ENCODE measurements at places on chromosomes 1 and 21.

DNA sequence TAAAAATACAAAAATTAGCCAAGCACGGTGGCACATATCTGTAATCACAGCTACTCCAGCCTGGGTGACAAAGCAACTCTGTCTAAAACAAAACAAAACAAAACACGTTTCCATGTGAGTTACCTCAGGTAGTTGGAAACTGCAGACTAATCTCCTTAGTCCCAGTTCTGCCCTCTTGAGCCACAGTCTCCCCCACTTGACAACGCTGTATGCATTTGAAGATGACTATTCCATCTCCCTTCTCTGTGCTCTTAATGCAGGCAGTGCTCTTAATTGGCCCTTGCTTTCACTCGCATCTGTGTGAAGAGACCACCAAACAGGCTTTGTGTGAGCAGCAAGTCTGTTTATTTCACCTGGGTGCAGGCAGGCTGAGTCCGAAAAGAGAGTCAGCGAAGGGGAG, 19.6 kb upstream of the DHCR24 start:
- no peak for DNase-seq

GRCh38 chr1:12386130-12386529, 156.3 kb downstream of the VPS13D start:
- DNase-seq: no peak

DNA sequence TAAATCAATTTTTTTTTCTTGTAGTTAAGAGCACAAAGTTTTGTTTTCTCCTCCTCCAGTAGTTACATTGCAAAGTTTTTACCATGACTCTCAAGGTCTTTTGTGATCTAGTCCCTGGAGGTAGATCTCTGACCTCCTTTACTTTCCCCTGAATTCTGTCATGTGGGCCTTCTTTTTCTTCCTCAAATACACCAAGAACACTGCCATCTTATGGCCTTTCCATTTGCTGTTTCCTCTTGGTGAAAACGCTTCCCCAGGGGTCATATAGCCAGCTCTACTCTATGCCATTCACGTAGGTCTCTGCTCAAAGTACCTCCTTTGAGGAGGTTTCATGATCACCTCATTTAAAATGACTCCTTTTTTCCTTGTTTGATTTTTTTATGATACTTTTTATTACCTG, 2.7 kb downstream of the DDX20 start:
- DNase-seq: no peak

- no peak for DNase-seq
Observed at GRCh38 chr1:69833536-69833935, 265.8 kb downstream of the LRRC7 start.

DNA sequence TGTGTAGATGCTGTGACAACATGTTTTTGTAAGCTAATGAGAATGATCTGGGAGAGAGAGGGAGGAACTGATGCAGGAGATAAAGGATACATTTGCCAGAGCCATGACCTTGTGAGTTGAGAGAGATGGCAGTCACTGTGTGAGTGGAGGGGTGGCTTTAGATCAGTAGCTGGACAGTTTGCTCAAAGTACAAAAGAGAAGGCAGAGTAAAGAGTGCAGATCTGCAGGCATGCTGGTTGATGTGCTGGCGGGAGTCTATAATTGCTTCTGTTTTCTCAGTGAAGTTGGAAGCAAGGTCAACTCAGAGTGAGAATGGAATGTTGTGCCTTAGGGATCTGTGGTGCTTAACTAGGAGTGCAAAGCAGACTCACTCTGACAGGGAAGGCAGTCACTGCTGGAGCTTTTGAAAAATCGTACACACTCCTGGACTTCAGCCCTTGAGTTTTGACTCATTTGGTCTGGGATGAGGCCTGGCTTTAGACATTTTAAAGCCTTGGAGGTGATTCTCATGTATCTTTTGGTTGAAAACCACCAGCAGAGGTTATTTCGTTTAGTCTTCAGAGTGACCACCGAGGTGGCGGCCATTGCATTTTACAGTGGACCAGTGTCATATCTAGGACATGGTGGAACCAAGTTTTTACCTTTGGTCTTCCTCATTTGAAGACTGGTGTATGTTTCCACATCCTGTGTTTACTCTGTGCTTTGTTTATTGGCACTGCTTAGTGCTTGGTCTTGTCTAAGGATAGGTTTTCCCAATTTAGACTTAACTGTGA, 49.6 kb downstream of the MTR start:
- DNase-seq: no peak

DNA sequence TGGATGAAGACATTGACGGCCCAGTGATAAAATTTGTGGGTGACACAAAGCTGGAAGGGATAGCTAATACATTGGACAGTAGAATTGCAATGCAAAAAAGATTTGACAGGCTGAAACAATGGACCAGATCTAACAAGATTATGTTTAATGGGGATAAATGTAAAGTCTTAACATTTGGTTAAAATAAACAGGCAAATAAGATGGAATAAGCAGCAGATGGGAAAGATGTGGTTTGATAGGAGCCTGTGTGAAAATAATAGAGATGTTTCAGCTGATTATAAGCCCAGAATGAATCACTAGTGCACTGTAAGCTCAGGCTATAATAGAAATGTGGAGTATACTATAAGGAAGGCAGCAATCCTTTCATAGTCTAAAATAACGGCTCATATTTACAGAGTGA, 66.2 kb upstream of the NHLH2 start:
- no peak for DNase-seq

DNA sequence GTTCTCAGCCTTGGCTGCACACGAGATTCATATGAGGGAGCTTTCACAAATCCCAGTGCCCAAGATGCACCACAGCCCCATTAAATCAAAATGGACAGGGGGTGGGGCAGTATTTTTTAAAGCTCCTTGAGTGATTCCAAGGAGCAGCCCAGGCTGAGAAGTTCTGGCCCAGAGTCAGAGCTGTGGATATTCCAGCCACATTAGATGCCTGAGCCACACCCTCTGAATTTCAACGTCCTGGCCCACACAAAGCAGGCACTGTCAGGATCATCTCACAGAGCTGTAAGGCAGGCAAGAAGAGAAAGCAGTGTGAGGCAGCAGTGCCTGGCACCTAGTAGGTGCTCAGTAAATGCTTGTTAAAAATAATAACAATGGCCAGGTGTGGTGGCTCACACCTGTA, 37.4 kb downstream of the PAX7 start:
- no peak for DNase-seq

- no peak for DNase-seq
Observed at GRCh38 chr1:66623812-66624211, 89.9 kb downstream of the SGIP1 start.

DNA sequence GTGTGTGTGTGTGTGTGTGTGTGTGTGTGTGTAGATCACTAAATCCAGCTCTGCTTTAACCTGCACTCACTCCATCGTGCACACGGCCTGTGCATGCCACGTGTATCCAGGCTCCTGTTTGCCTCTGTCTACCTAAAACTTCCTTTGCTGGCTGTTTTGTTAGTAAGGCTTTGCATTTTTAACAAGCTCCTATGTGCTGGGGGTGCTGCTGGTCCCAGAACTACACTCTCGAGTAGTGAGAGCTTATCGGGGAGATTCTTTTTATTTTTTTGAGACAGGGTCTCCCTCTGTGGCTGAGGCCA, 596 bp upstream of the TCEA3 start:
- no peak for DNase-seq

DNA sequence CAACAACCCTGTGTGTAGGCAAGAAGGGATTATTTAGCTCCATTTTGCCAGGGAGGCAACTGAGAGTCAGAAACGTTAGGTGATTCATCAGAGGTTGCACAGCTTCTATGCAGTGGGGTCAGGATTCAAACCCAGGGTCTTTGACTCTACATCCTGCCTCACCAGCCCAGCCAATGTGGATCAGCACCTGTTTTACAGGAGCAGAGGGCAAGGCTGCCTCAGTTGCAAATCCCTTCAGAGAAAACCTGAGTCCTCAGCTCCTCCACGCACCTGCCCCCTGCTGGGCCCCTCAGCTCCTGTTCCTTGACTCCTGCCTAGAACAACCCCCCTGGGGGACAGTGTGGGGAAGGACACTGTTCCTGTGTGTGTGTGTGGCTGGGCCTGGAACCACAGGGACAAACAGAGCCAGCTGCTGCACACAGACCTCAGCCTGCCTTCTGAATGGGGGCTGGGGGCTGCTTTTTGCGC, 61.6 kb downstream of the LRRN2 start:
- DNase-seq: no peak

GRCh38 chr1:223849352-223850254, 3.9 kb upstream of the TP53BP2 start:
- no peak for DNase-seq

DNA sequence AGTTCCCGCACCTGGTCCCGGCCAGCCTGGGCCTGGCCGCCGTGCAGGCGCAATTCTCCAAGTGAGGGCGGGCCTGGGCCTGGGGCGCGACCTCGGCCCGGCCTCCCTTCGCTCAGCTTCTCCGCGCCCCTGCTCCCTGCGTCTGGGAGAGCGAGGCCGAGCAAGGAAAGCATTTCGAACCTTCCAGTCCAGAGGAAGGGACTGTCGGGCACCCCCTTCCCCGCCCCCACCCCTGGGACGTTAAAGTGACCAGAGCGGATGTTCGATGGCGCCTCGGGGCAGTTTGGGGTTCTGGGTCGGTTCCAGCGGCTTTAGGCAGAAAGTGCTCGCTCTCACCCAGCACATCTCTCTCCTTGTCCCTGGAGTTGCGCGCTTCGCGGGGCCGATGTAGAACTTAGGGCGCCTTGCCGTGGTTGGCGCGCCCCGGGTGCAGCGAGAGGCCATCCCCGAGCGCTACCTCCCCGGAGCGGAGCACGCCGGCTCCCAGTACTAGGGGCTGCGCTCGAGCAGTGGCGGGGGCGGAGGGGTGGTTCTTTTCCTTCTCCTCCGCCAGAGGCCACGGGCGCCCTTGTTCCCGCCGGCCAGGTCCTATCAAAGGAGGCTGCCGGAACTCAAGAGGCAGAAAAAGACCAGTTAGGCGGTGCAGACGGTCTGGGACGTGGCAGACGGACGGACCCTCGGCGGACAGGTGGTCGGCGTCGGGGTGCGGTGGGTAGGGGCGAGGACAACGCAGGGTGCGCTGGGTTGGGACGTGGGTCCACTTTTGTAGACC, 1.2 kb downstream of the OLIG1 start:
- DNase-seq: no peak

DNA sequence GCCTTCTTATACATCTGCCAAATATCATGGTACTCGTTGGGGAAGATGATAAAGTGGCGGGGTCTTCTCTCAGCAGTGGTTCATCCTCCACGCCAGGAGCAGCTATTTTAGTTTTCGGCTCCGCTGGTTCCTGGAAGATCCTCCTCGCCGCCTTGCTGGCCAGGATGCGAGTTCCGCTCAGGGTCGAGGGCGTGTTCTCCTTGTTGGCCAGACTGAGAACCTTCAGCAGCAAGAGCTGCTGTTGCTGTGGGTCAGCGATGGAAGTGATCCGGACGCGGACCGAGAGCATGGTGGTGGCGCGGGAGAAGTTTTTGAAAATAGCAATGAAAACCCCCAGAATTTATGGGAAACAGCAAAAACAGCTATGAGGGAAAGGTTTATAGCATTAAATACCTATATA, 11.4 kb upstream of the CFAP126 start:
- DNase-seq: no peak

DNA sequence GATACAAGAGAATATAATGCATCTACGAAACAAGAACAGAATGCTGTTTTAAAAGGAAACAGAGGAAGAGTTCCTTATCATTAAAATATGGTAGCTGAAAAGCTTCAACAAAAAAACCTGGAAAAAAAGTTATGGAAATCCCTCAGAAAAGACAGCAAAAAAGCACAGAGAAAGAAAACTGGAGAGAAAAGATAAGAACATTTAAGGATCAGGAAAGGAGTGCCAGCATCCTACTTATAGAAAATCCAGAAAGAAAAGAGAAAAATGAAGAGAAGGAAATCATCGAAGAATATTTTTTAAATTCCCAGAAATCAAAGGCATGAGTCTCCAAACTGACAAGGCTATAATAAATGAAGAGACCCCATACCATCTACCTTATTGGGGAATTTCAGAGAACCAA, 29.8 kb downstream of the SUSD4 start:
- DNase-seq: no peak

- DNase-seq: no peak
Observed at GRCh38 chr1:178594133-178594532, 81.2 kb downstream of the TEX35 start.

- no peak for DNase-seq
Observed at GRCh38 chr1:218078916-218079315, 206.2 kb upstream of the RRP15 start.

DNA sequence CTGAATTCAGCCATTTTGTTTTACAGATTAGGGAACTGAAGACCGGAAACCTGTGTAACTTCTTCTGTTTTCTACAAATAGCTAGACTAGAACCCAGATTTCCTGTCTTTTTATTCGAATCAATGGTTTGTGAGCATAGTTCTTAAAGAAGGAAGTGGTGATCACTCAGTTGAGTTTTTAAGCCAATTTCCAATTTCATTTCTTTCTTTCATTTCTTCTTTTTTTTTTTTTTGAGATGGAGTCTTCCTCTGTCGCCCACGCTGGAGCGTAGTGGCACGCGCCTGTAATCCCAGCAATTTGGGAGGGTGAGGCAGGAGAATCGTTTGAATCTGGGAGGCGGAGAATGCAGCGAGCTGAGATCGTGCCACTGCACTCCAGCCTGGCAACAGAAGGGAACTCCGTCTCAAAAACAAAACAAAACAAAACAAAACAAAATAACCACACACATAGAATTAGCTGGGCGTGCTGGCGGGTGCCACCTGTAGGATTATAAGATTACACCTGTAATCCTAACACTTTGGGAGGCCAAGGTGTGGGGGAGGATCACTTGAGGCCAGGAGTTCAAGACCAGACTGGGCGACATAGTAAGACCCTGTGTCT, 3.0 kb upstream of the MDM4 start:
- DNase-seq: no peak

DNA sequence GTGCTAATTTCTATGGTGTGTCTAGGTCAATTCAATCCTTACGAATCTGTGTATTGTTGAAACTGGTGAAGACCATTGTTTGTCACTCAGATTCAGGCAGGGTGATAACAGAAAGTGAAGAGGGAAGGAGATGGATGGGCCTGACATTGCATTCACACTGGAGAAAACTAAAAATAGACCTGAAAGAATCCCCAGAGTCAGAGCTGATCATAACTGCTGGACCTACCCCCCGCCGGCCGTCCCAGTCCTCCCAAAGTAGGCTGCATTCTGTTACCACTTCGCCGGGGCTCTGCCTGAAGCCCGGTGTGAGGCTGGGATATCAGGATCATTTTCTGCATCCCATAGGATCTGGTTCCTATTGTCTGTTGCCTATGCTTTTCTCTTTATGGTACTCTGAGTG, 121.1 kb downstream of the NUF2 start:
- DNase-seq: no peak

GRCh38 chr1:224173523-224173922, 9.5 kb upstream of the DEGS1 start:
- DNase-seq: no peak

DNA sequence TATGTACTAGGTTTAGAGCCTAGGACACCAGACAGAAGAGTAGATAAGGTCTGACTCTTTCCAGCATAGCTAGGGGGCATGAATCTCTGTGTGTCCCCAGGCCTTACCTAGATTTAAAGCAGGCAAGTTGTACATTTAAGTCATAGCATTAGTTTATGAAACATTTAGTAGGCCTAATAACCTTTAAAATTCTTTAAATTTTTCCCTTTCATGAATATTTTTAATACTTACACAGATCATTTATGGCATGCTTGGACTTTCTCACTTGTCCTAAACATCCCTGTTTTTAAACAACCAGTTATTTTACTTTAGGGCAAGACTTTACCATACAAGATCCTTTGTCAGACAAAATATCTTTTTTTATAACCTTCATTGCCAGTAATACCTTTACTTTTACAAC, 258.4 kb upstream of the ZRANB2 start:
- DNase-seq: no peak

Data from SW 1271 (cell line).